NCI-H774 (cell line): ENCODE measurements at places on chromosomes 11 and 22.

DNA sequence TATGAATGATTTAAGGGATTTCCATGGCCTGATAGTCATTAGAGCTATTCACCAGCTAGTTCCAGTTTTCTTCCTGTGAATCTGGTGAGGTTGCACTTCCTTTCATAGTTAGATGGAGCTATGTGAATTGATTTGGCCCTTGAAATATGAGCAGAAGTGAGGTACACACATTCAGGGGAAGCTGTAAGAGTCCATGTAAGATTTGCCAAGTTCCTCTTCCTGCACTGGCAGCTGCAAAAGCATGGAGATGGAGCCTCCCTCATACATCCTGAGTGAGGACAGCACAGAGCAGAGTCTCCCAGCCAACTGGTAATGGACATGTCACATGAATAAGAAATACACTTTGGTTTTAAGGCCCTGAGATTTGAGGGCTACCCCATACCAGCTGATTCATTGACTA is 111.7 kb downstream of the CD44 start:
- DNase-seq, result no peak

DNA sequence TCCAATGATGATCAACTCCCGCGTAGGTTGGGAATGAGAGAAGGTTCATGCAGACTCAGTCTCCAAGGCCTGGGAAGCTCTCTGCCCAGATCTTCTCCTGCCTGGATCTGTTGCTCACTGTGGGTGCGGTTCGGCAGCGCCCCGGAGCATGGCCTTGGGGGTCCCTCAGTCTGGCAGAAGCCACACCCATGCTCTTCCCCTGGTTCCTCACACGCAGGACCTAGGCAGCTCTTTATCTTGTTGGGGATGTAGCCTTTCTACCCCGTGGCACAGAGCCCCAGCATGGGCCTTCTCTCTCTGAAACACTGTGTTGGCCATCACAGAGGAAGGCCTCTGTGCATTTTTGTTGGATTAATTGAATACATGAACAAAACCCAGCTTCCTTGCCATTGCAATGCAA is 1461.6 kb downstream of the BRD1 start:
- no peak for DNase-seq

GRCh38 chr11:19524171-19524671 is 188.4 kb upstream of the NAV2 start:
- no peak for DNase-seq

GRCh38 chr11:82978422-82979099 is 77.0 kb downstream of the DDIAS start:
- no peak for DNase-seq
